Stimulated activated CD4-positive, alpha-beta T cell treated with anti-CD3 and anti-CD28 coated beads, TNF-alpha, amount 100 ng/mL, for 1 hour (primary cell): ENCODE measurements at places on chromosomes 16 and 17.
A peak's percentile ranks its signal among the peaks of the same experiment; 100 is the strongest.

- no peak for DNase-seq
These were observed 18.6 kb downstream of the RAD51C start for GRCh38 chr17:58710948-58711552.

- DNase-seq = no peak
These were observed 5.0 kb downstream of the DEXI start for GRCh38 chr16:10937068-10937859.

DNA sequence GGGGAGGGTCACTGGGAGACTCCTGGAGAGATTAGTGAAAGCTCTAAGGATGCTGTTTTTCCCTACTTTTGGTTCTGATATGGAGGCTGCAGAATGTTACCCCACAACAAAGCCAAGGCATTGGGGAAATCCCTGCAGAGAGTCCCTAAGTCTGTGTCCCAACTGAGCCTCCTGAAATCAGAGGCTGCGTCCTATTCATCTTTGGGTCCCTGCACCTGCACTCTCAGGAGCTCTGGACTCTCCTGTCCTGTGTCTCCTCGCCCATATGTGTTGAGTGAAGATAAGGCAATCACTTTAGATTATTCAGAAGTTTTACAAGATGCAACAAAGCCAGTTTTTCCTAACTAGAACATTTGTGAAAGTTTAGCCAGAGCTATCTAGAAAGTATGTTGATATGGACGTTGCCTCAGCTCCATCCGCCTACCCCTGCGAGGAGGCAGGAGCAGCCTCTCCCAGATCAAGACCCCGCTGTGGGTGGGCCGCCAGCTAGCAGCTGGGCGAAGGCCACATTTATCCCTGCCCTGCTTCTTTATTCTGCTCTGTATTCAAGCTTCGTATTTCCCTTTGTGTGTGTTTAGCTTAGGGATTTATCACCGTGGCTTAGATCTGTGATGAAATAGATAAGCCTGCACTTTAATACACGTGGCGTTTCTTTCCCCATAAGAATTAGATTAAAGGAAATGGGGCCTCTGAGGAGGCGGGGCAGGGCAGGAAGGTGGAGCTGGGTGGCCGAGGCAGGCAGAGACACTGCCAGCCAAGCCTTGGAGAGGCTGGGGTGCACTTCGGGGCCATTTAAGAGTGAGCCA, 37.4 kb downstream of the SHISA6 start:
- DNase-seq = no peak

- no peak for DNase-seq
These were observed 918 bp upstream of the MRM1 start for GRCh38 chr17:36600465-36600864.

DNA sequence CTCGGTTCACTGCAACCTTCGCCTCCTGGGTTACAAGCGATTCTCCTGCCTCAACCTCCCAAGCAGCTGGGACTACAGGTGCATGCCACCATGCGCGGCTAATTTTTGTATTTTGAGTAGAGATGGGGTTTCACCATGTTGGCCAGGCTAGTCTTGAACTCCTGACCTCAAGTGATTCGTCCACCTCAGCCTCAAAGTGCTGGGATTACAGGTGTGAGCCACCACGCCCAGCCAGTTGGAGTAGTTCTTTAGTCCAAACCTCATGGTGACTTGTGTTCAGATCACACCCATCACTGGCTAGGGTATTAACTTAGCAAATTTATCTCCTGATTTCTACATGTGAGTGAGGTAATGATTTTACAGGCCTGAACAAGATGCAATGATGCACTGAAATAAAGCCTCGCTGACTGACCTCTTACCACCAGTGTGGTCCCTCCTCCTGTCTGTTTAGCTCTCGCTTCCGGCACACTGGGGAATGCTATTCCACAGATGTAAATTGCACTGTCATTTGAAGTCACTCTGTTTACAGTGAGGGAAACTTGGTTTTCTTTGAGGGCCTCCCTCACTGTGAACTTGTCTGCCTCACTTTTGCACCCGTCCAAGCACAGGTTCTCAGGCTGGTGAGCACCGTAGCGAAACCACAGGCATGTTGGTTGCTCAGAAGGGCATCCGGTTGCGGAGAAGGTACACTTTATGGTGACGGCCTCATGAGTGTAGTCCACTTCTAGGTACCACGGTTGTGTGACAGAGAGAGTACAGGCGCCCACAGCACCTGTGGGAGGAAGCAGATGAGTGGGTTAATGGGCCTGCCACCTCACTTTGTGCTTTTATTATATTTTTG, 5.5 kb downstream of the IGSF6 start:
- peak; percentile 30 for DNase-seq

- DNase-seq = no peak
These were observed 1.5 kb upstream of the ABCA6 start for GRCh38 chr17:69143151-69143550.

DNA sequence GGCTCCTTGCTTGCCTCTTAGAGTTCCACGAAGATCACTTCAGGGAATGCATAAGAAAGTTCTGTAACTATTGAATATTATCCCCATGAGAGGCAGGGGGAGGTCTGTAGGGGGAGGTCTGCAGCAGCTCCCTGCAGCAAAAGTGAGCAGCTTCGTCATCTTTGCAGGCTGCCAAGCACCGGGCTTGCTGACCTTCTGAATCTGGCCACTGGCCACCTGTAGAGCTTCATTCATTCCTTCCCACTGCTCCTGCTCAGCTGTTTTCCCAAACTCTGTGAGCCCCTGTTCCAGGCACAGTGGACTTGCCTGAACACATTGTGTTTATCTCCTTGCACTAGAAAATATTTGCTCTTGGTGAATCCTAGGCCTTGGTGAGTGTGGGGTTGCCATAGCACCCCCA, 443.3 kb downstream of the HAPSTR1 start:
- DNase-seq = no peak

DNA sequence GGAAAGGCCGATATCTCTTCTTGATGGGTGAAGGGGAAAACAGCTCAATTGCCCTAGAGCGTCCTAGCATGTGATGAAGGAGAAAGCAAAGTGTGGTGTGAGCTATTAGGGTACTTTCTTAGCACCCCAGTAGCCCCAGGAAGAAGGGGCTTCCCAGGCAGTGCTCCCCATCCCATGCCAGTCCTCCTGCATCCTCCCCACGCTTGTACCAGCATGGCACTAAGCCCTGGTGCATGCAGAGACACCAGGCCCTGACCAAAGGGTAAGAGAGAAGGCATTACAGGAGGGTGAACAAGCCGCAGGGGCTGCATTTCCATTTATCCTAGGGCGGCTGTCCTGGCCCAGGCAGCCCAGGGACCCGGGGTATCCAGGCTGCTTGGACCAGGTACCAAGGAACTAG, 3.1 kb downstream of the CYB561 start:
- no peak for DNase-seq

DNA sequence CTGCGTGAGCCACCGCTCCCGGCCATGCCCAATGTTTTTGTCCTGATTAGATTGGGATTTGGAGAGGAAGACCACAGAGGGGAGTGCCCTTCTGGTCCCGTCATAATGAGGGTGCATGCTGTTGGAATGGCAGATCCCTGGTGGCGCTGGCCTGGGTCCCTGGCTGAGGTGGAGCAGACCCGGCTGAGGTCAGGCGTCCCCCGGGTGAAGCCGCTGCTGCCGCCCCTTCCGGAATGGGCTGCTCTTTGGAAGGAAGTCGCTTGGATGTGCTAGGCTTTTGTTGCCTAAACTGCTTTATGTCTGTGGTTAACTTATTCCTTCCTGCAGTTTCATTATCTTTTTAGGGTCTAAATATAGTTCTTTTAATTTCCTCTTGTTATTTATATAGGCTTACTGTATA, 120.3 kb upstream of the CHMP6 start:
- DNase-seq = no peak

GRCh38 chr17:60089096-60089806, 10.5 kb upstream of the HEATR6 start:
- DNase-seq = no peak

- DNase-seq = no peak
These were observed 19.5 kb downstream of the PCTP start for GRCh38 chr17:55770196-55770870.

- DNase-seq = no peak
These were observed 249.7 kb upstream of the TBX2 start for GRCh38 chr17:61149862-61150362.

GRCh38 chr17:73338050-73338521, 26.3 kb upstream of the CDC42EP4 start:
- no peak for DNase-seq

DNA sequence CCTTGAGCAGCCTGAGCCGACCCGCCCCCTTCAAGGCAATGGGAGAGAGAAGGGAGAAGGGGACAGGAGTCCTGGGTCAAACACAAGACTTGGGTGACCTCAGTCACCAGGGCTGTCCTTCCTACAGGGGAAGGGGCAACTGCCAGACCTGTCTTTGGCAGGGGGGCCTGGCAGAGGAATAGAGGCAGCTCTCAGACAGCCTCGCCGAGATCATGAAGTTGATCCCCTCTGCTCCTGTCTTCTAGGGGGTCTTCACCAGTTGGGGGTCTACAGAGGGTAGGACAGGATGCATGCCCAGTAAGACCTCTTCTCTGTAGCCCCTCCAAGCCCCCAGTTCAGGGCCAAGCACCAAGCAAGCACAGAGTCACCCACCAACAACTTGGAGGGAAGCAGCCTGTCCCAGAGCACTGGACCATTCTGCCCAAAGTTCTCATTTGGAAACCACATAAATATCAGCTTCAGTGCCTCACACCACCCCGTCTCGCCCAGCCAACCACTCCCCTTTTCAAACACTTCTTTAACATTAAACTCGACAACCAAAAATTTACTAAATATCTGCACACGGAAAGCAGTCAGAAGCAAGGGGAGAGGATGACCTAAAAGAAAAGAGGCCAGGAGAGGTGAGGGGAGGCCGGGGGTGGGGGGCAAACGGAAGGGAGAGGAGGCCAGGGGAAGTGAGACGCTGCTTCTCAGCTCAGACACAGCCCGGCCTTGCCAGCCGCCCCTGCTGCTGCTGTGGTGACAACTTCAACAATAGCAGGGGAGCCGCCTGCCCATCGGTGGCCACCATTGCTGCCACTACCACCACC, 7.7 kb downstream of the DOK4 start:
- DNase-seq = no peak

- no peak for DNase-seq
These were observed 46.1 kb upstream of the MSI2 start for GRCh38 chr17:57210224-57210553.

DNA sequence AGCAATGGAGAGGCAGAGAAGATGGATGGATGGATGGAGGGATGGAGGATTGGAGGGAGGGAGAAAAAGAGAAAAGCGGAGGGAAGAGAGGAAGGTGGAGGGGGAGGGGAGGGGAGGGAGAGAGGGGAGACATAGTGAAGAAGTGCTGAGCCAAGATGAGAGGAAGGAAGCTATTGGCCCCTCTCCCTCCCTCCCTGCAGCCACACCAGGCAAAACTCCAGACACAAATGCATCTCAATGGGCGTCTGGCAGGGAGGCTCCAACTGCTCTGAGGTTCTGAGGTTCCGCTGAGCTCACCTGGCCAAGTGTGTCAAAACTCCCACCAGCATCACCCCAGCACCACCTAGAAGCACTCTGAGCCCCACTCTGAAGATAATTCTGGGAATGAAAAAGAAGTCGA, 26.9 kb upstream of the PHB1 start:
- no peak for DNase-seq

DNA sequence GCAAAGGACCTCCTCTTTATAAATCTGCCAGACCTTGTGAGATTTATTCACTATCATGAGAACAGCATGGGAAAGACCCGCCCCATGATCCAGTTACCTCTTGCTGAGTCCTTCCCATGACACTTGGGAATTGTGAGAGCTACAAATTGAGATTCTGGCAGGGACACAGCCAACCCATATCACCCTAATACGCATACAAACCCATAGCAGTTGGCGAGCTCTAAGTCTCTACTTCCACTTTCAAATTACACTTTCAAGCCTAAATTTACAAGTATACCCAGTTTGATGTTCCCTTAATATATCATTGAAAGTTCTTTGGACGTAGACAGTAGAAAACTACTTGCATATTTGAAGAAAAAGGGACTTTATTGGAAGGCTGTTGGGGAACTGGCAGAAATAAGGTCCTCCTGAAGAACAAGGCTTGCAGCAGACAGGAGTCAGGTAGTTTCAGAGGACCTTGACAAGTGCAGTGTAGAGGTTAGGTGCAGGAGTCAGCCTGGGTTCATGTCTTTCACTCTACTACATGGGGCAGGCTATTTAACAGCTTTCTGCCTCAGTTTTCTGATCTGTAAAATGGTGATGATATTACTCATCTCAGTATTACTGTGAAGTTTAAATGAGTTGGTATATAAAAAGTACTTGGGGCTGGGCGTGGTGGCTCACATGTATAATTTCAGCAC, 107.9 kb upstream of the EEF2KMT start:
- no peak for DNase-seq

- no peak for DNase-seq
These were observed 9.5 kb upstream of the ADAM11 start for GRCh38 chr17:44749076-44749979.

DNA sequence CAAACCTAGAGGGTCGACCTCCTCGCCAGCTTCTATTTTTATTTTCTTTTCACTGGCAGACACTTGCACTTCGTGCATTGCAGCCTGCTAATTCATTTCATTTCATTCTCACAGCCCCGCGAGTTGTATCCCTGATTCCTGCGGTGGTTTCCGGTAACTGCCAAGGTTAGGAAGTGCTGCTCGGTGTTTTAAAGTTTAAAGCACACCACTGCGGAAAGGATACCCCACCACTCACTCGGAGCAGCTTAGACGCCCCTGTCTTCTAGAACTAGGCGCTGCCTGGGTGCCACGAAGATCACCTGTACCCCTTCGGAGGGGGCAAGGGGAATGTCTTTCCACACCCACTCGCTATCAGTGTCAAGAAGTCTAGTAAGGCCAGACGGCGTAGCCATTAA, 509 bp downstream of the CNEP1R1 start:
- no peak for DNase-seq

DNA sequence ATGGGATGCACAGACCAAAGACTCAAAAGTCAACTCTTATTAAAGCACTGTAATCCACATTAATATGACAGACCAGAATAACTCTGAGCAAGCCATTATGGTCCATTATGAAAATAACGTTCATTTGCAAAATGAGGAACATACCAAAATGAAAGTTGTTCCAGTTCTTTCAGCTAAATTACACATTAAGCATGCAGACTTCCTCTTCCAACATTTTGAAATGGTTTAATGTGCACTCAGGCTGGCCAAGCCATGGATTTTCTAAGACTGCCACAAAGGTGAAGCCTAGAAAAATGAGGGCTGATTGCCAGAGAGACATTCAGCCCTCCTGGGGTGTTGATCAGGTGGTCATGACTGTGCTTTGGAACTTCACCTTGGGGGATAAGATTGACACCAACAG, 56.7 kb upstream of the NOG start:
- no peak for DNase-seq

DNA sequence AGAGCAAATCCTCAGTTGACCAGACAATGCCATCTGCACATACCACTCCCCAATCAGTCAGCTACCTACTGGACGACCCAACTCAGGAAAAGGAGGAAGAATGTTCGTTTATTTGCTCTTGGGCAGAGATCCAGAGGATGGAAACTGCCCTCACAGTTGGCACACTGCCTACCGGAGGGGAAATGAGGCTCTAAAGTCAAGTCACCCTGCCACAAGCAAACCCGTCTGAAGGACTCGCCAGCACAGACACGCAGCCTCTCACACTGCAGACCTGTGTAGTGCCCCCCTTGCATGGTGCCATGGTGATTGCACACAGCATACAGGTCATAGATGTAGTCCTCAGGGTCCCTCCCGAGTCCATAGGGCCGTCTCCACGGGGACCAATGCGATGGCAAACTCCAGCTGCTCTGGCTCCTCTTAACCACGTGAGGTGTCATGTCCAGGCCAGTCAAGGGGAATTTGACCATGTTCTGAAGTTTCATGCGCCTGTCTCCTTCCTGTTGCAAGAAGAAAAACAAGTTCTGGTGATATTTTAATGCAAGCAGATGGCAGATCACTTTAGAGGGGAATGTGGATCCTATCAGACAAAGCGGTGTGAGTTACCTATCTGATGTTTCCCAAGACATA, 69.5 kb downstream of the USP31 start:
- DNase-seq = no peak
